ENCODE measurements at places on chromosomes 2 and 18. TPM values are rescaled to one million over a fixed set of nuclear protein-coding genes. Genes with fewer than 3 reads are reported as not detected.

GRCh38 chr18:35620765-35621164, 39.2 kb downstream of the GALNT1 start:
- H3K27ac ChIP-seq = no peak overlapping the region
- DNase-seq = no peak
- no peaks in the 10 kb centered on the region for H3K27me3 ChIP-seq
- H3K4me3 ChIP-seq = no peak overlapping the region

GRCh38 chr2:190910341-190911136, 29.9 kb downstream of the GLS start:
- H3K4me3 ChIP-seq = peak overlapping the region; percentile 48
- H3K4me1 ChIP-seq = peaks cover 56% of the 10 kb centered on the region
- H3K36me3 ChIP-seq = peaks cover 42% of the 10 kb centered on the region
- no peak for DNase-seq
- peak overlapping the region; percentile 56 for H3K27ac ChIP-seq

TUBA3E gene
- total RNA-seq = not detected

- H3K36me3 ChIP-seq = no peaks in the 10 kb centered on the region
- no peak overlapping the region for H3K4me3 ChIP-seq
- no peaks in the 10 kb centered on the region for H3K27me3 ChIP-seq
- peaks cover 7% of the 10 kb centered on the region for H3K4me1 ChIP-seq
Observed at GRCh38 chr2:157480182-157480961, 36.5 kb upstream of the CYTIP start.

DNA sequence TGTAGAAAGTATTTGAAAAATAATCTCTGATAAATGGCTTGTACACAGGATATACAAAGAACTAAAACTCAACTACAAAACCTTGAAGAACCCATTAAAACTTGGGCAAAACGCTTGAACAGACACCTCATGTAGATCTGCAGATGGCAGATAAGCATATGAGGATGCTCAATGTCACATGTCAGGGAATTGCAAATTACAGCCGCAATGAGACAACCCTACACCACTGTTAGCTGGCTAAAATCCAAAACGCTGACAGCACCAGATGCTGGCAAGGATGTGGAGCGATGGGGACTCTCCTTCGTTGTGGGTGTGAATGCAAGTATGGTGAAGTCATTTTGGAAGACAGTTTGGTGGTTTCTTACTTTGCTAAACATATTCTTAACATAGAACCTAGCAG, 53.7 kb downstream of the SNTG2 start:
- no peaks in the 10 kb centered on the region for H3K27me3 ChIP-seq
- H3K27ac ChIP-seq = no peak overlapping the region
- H3K4me3 ChIP-seq = no peak overlapping the region
- H3K4me1 ChIP-seq = no peaks in the 10 kb centered on the region
- no peak for DNase-seq

OSBPL1A gene
- 14.3 TPM for total RNA-seq

GRCh38 chr2:199191461-199191860, 266.3 kb downstream of the SATB2 start:
- H3K4me1 ChIP-seq = no peaks in the 10 kb centered on the region
- DNase-seq = no peak
- H3K27me3 ChIP-seq = no peaks in the 10 kb centered on the region
- H3K27ac ChIP-seq = no peak overlapping the region
- H3K36me3 ChIP-seq = no peaks in the 10 kb centered on the region
- H3K4me3 ChIP-seq = no peak overlapping the region

GRCh38 chr18:64678048-64678447, 529.2 kb upstream of the LINC00305 start:
- H3K27ac ChIP-seq = no peak overlapping the region
- DNase-seq = no peak
- H3K27me3 ChIP-seq = no peaks in the 10 kb centered on the region
- no peaks in the 10 kb centered on the region for H3K36me3 ChIP-seq
- no peak overlapping the region for H3K4me3 ChIP-seq
- H3K4me1 ChIP-seq = no peaks in the 10 kb centered on the region

GRCh38 chr2:112728029-112728362, 7.2 kb downstream of the NT5DC4 start:
- no peak for DNase-seq
- H3K27ac ChIP-seq = no peak overlapping the region
- no peaks in the 10 kb centered on the region for H3K36me3 ChIP-seq
- no peaks in the 10 kb centered on the region for H3K27me3 ChIP-seq

LCT gene
- total RNA-seq = not detected

GRCh38 chr2:121529439-121530211, 1.1 kb upstream of the RNU4ATAC start:
- H3K4me3 ChIP-seq = peak overlapping the region; percentile 90
- peaks cover 36% of the 10 kb centered on the region for H3K4me1 ChIP-seq
- no peak for DNase-seq
- peaks cover 14% of the 10 kb centered on the region for H3K27me3 ChIP-seq
- H3K27ac ChIP-seq = peak overlapping the region; percentile 91
- no peaks in the 10 kb centered on the region for H3K36me3 ChIP-seq

DNA sequence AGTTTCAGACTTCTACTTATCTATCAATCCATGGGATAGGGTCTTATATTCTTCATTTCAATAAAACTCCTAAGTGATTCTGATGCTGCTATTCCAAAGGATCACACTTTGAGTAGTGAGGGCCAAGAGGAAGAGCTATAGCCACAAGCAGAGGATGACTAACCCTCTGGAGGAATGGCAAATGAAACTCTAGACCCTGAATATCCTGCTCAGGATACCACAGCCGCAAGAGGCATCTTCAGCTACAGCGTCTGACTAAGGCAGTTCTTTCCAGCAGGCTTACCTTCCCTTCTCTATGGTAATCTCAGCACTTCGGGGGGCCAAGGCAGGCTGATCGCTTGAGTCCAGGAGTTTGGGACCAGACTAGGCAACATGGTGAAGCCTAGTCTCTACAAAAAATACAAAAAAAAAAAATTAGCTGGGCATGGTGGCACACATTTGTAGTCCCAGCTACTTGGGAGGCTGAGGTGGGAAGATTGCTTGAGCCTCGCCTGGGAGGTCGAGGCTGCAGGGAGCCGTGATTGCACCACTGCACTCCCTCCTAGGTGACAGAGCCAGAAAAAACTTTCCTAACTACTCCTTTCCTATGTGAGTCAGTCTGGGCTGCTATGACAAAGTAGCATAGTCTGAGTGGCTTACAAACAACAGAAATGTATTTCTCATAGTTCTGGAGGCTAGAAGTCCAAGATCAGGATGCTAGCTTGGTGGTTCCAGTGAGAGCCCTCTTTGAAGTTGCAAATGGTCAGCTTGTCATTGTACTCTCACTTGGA, 371.9 kb downstream of the IRS1 start:
- peaks cover 96% of the 10 kb centered on the region for H3K4me1 ChIP-seq
- H3K27ac ChIP-seq = peak overlapping the region; percentile 99
- DNase-seq = peak; percentile 90
- no peaks in the 10 kb centered on the region for H3K27me3 ChIP-seq

MPP4 gene
- total RNA-seq = 2.9 TPM

DNA sequence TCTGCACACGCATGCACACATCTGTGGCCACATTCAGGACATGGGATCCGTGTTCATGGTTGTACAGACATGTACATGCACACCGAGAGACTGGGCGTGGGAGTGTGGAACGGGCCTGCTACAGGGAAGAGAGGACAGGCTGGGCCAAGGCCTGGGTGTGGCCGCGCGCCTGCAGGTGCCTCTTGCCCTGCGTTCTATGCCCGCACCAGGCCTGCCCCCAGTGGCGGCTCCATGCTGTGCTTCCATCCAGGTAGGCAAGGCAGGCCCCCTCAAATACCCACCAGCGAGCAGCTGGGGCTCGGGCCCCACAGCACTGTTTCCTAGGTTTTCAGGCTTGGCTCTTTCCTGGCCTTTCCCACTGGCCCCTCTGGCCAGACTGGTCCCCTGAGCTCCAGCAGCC, 15.5 kb upstream of the PTMA start:
- peaks cover 26% of the 10 kb centered on the region for H3K4me1 ChIP-seq
- peaks cover 6% of the 10 kb centered on the region for H3K27me3 ChIP-seq
- H3K36me3 ChIP-seq = no peaks in the 10 kb centered on the region

DNA sequence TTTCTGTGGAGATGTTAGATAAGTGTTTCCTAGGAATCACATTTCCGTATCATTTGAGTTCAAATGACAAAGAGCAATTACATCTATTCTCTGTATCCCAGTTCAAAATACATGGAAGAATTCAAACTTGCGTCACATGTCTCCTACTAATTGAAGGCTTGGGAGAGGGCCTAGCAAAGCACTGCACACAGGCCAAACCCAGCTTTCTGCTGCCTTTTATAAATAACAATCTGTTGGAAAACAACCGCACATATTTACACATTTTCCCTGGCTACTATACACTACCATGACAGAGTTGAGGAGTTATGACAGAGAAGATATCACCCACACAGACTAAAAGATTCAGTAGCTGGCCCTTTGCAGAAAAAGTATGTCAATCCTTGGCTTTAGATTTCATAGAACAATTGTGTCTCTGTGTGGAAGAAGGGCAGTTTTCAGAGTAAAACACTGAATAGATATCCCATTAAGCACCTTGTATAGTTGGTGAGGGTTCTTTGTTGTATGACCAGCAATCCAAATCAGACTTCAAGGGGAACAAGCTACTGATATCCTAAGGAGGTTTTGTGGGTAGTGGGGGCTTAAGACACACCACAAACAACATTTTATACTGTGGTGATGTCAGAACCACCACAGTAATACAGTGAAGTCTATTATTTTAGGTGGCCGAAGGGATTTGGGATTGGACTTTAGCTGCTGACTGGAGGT, 861.3 kb downstream of the CCDC85A start:
- no peak overlapping the region for H3K4me3 ChIP-seq
- H3K4me1 ChIP-seq = peaks cover 48% of the 10 kb centered on the region
- DNase-seq = no peak
- H3K27me3 ChIP-seq = no peaks in the 10 kb centered on the region
- no peak overlapping the region for H3K27ac ChIP-seq

AGXT gene
- not detected for total RNA-seq

DNA sequence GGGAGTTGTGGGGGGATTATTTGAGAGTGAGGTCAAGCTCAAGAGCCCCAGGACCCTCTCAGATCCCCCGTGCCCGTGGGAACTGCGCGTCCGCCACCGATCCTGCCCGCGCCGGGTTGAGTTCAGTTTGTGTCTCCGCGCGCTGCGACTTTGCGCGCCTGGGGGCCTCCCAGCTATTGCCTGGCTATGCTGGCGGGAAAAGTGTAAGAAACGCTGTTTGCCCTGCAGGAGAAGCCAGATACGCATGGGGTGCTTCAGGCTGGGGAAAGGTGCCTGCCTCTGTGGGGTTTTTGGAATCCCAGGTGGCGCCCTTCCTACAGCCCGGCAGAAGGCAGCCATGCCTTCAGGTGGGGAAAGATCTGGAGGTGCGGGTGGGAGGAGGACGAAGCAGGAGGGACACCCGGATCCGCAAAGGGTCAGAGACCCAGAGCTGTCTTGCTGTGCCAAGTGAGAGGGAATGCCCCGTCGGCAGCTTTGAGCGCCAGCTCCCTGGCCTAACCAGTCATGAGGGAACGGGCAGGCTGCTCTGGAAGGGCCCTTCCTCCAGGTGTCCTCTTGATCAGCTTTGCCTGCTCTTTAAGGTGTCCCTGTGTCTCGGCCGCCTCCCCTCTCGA, 22.5 kb downstream of the TEX44 start:
- H3K36me3 ChIP-seq = no peaks in the 10 kb centered on the region
- H3K4me1 ChIP-seq = peaks cover 41% of the 10 kb centered on the region
- H3K4me3 ChIP-seq = no peak overlapping the region
- no peak overlapping the region for H3K27ac ChIP-seq
- peaks cover 10% of the 10 kb centered on the region for H3K27me3 ChIP-seq

GRCh38 chr2:119756837-119757236, 2.9 kb upstream of the PTPN4 start:
- H3K27ac ChIP-seq = peak overlapping the region; percentile 66
- peaks cover 42% of the 10 kb centered on the region for H3K4me1 ChIP-seq
- no peaks in the 10 kb centered on the region for H3K27me3 ChIP-seq
- peak; percentile 68 for DNase-seq
- no peaks in the 10 kb centered on the region for H3K36me3 ChIP-seq
- H3K4me3 ChIP-seq = no peak overlapping the region

DNA sequence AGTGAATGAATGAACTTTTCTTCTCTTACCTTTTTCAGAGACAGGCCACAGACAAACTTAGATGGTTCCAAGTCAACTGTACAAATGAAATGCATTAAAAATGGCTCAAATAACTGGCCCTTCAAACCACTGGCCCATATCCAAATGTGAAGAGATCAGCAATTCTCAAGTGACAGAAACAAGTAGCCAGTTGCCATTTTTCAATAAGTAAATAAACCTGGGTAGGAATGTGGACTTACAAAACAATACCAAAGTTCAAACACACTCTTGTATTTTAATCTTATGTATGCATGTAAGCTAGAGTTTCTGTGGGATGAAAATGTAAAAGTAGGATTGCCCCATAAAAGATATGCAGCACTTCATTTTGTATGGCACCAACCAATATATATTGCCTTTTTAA, 129.2 kb downstream of the MEP1B start:
- no peak overlapping the region for H3K4me3 ChIP-seq
- H3K36me3 ChIP-seq = no peaks in the 10 kb centered on the region
- no peak overlapping the region for H3K27ac ChIP-seq
- DNase-seq = no peak
- H3K27me3 ChIP-seq = no peaks in the 10 kb centered on the region

GRCh38 chr18:44238454-44238853, 442.2 kb upstream of the SETBP1 start:
- no peak overlapping the region for H3K27ac ChIP-seq
- no peaks in the 10 kb centered on the region for H3K36me3 ChIP-seq
- H3K4me3 ChIP-seq = no peak overlapping the region

ANKRD30B gene
- not detected for total RNA-seq

PLEK gene
- total RNA-seq = not detected

CFAP221 gene
- not detected for total RNA-seq

DNA sequence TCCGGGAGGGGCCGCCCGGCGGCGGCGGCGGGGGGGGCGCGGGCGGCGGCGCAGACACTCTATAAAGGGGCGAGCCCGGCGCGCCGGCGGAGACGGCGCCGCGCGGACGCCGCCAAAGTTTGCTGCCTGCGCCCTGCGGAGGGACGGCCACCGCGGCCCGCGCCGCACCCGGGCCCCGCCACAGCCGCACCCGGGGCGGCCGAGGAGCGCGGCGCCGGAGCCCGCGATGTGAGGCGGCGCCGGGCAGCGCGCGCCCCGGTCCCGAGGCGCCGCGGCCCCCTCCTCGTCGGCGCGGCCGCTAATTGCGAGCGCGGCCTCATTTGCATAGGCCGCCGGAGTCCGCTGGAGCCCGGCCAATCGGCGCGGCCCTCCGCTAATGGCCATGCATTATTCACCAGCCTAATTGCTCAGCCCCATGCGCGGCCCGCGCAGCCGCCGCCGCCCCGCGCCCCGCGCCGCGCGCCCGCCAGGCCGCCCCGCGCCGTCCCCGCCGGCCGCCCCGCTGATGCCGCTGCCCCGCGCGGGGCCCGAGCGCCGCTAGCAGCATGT, at the start of gene SALL3:
TSS of gene SALL3 (plus strand) at position 89 of the 549 bp plus-strand sequence. CDS start at position 546, 457 bp downstream.
- peaks cover 28% of the 10 kb centered on the region for H3K27me3 ChIP-seq
- peaks cover 5% of the 10 kb centered on the region for H3K4me1 ChIP-seq
- no peak within 1 kb of the TSS for H3K27ac ChIP-seq
- no peak for DNase-seq
- H3K36me3 ChIP-seq = peaks cover 8% of the 10 kb centered on the region

- H3K27me3 ChIP-seq = peaks cover 60% of the 10 kb centered on the region
- H3K4me3 ChIP-seq = no peak overlapping the region
- no peak overlapping the region for H3K27ac ChIP-seq
- H3K36me3 ChIP-seq = no peaks in the 10 kb centered on the region
- peak; percentile 12 for DNase-seq
Observed at GRCh38 chr2:236167297-236168109, 683 bp downstream of the GBX2 start.

GRCh38 chr2:170162271-170162632, 15.7 kb upstream of the MYO3B start:
- H3K36me3 ChIP-seq = no peaks in the 10 kb centered on the region
- peak; percentile 69 for DNase-seq
- peak overlapping the region; percentile 71 for H3K27ac ChIP-seq
- 0 out of 2 replicates have a peak overlapping the region, but pooled peaks have one; percentile 2 for H3K4me3 ChIP-seq

Measured in HFFc6 (cell line).